Liver (tissue), 10 donors: ENCODE measurements at places on chromosomes 2 and 18.

DNA sequence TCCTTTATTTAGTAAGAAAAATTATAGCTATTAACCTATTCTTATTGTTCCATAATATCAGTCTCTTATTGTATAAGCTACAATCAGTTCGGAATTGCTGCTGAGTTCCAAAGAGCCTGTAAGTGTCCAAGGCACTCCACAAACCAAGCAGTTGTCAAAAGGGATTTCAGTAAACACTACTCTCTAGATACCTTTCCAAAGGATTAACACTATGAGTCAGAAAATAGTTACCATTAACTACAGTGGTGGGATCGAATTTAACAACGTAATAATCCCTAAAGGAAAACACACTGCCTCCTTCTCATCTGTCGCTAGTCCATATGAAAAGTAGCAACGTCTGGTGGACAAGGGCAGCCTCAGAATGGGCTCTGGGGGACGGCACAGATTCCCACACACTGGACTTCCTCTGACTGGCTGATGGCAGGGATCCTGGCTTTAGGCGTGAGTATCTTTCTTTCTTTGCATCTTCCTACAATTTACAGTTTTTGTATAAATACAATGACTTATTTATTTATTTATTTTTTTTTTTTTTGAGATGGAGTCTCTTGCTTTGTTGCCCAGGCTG, 8.8 kb downstream of the TGFBRAP1 start:
- no peak for DNase-seq

DNA sequence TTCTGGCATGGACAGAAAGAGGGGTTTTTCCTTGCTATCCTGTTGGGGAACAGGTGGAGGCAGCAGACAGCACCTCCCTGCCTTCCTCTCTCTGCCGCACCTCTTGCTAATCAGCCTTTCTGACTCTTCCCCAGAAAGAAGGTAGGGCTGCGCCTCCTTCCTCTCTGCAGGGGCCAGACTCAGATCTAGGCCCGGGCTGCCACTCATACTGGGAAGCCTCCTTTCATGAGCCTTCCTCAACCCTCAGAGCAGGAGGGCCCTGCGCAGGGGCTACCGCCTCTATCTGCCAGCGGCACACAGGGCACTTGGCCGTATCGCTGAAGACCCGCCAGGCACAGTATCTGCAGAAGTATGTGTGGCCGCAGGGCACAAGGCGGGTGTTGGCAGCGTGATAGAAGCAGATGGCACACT, 7.1 kb downstream of the NEURL3 start:
- no peak for DNase-seq

DNA sequence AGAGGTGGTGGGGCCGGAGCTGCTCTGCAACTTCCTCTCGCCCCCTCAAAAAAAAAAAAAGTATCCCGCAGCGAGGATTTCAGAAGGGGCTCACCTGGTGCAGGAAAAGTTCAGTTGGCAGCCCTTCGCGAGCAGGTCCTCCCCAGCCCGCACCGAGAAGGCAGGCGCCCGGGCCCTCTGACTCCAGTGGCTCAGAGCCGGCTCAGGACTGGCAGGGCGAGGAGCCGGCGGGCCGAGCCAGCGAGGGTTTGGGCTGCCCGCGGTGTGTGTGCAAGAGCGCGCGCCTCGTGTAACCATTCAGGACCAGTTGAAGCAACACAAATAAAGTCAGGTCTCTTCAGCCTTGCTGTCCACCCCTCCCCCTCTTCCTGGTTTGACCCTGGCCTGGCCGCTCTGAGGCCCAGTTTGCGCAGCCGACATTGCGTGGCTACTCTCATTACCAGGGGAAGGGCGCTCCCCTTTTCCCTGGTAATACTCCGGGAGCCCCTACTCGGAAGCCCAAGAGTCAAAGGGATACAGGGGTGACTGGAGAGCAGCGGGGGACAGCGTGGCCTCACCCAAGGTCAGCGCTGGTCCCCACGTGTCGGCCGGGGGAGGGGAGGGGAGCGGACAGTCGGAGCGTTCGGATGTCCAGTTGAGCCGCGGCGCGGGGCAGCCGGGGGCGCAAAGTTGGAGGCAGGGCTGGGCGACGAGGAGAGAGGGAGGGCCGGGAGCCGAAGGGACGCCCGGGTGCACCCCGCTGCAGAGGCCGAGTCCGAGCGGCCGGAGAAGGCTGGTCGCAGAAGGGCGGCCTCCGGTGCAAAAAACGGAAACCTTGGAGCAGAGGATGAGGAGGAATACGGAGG, 12.3 kb downstream of the EN1 start:
- no peak for DNase-seq

DNA sequence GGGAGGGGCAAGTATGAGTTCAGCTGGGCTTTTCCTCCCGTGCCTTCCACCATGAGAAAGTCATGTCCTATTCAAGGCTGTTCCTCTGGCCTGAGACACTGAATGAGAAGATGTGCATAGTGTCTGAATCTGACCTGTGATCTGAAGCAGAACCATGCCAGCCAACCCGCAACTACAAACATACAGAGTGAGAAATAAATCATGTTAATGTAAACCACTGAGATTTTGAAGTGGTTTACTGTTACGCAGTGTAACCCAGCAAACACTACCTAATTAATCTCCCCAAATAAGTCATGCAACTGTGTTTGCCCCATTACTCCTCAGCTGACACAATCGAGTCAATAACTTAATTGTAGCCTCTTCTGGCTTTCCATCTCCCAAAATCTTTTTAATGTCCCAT, 49.2 kb downstream of the METTL4 start:
- no peak for DNase-seq

DNA sequence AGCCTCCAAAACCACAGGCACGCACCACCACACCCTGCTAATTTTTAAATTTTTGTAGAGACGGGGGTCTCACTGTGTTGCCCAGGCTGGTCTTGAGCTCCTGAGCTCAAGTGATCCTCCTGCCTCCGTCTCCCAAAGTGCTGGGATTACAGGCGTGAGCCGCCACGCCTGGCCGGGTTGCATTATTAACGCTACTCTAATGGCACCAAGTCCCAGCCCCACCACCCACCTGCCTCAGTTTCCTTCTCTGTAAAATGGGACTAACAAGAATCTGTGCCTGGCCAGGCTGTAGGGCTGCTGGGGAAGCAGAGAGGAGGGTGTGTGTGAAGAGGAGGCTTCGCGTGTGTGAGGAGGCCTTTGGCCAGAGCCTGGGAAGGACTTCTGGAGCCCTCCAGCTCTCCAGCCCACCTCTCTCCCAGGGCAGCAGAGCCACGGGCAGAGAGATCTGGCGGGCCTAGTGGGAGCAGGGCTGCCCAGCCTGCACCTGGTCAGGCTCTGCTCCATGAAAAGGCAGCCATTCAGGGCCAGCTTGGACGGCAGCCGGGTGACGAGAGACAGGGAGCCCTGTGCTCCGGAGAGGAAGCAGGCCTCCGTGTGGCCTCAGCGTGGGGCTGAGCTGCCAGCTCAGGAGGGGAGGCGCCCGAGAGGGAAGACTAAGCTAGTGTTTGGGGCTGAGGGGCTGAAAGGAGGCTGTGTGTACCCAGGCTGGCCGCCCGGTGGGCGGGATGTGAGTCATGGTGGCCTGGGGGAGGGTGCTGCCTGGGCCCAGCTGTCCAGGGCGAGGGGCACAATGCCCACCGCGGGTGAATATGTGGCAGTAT, 7.4 kb upstream of the B3GNT7 start:
- no peak for DNase-seq

- no peak for DNase-seq
These were observed 34.3 kb upstream of the ITM2C start for GRCh38 chr2:230830428-230830827.

GRCh38 chr2:29632018-29632417, 289.4 kb downstream of the ALK start:
- no peak for DNase-seq

GRCh38 chr2:102620332-102620731, 979 bp downstream of the SLC9A2 start:
- DNase-seq, result no peak

- no peak for DNase-seq
These were observed 88.7 kb downstream of the KLHL14 start for GRCh38 chr18:32684096-32684495.
